Renal pelvis (tissue), 12 donors: ENCODE measurements at places on chromosomes 7 and 10. TPM values are rescaled to one million over a fixed set of nuclear protein-coding genes. Genes with fewer than 3 reads are reported as not detected.

Gene RASSF4
- polyA plus RNA-seq, result 33.9 TPM

GRCh38 chr7:142228537-142229104 is 29.2 kb downstream of the PRSS58 start:
- no peak for DNase-seq

DNA sequence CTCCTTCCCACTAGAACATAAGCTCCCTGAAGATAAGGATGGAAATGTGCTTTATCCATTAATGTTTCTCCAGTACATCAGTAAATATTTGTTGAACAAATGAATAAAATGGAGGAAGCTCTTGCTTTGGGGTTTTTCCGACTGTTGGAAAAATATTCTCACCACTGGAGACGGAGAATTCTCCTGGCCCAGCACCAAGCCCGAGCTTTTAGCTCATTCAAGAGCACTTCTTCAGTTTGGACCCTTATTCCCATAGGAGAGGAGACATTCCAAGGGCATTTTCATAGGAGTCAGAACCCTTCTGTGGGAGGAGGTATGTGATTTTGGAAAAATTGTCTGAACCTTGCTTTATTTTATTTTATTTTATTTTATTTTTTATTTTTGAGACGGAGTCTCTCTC is 21.0 kb downstream of the SUFU start:
- DNase-seq, result no peak

DNA sequence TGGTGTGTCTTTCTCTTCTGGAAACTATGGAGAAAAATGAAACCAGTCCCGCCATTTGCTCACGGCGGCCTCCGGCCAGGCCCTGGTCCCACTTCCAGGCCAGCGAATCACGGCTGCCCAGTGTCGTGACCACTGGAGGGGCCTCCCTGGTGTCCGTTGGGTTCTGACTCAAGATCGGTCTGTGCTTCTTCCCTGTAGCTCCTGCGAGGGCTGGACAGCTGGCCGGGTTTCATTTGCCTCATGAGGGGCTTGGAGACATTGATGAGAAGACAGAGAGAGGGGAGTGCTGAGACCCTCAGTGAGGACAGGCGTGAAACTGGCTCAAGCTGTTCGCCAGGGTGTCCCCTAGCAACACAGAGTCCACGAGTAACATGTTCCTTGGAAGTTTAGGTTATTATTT is 108.6 kb downstream of the ADARB2 start:
- DNase-seq, result no peak

DNA sequence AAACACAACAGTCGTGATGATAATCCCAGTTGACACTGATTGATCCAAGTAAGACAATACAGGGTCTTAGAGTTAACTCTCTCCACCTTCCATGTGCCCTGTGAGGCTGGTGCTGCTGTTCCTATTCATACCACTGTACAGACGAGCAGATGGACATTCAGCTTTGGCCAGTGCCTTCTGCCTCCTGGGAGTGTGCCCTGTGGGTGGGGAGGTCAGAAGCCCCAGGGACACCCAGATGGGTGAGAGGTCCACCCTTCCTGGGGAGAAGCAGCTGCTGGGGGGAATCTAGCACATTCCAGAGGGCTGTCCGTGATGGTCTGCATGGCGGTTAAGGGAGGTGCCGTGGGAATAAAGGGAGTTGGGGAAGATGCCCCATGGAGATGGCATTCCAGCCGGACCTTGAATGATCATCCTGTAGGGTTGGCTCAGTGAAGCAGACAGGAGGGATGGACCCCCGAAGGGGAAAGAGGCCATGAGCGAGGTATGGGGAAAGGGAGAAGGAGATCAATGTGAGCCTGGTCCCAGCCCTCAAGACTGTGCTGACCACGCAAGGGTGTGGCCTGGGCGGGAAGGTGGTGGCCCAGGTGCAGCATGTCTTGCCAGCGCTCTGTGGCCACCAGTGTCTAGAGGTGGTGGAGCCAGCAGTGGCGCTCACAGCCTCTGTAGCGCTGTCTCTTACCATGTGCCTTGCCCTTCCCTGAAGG is 74.0 kb downstream of the ADCY1 start:
- no peak for DNase-seq

Gene FFAR4
- not detected for polyA plus RNA-seq

GRCh38 chr7:43114458-43114780 is 2.0 kb downstream of the HECW1 start:
- no peak for DNase-seq

- DNase-seq, result no peak
Measured at GRCh38 chr7:29033584-29033983, 75.5 kb upstream of the TRIL start.

DNA sequence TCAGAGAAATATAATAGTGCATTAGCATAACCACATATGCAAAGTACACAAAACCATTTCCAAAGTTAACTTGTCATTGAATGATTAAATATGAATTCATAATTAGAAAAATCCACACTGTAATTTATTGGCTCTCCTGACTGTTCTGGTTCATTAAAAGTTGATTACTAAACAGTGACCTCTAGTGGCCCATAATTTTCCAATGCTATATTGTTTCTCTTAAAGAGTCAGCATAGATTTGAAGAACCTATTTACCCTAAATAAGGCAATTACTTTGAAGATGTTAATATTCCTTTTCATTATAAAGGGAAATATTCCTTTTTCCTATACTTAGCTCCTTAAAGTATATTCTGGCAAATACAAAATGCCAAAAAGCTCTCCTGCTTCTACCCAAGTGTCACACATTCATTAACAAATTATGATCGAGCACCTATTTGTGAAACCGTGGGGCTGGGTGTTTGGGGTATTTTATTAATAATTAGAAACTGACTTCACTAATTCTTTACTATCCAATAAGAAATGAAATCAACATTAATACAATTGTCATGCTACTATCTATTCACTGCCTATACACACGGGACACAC is 86.2 kb downstream of the HIBADH start:
- DNase-seq, result peak; percentile 45

DNA sequence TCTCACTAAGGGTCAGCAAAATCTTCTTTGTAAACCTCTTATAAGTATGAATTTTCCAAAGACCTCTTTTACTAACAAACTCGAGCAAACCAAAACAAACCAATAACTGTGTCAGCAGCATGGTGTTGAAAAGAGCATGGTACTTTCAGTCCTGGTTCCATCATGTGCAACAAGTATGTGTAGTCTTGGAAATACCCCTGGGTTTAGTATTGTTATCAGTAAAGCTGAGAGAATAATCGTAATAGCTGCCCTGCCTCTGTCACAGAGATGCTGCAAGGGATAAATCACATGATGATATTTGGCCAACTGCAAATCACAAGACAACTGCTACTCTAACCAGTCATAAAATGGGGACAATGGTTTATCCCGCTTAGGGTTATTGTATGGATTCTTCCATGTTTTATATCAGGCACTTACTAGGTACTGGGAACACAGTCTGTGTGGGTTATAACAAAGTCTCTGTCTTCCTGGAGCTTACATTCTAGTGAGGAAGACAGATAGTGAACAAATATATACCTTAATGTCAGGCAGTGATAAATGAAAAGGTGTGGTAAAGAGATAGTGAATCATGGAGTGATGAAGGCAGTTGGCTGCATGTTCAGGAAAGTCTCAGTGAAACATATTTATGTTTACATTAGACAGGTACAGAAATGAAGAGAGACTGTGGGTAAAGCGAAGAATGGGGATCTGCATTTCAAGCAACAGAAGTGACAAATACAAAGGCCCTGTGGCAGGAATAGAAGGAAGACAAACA is 60.5 kb upstream of the C10orf90 start:
- no peak for DNase-seq

DNA sequence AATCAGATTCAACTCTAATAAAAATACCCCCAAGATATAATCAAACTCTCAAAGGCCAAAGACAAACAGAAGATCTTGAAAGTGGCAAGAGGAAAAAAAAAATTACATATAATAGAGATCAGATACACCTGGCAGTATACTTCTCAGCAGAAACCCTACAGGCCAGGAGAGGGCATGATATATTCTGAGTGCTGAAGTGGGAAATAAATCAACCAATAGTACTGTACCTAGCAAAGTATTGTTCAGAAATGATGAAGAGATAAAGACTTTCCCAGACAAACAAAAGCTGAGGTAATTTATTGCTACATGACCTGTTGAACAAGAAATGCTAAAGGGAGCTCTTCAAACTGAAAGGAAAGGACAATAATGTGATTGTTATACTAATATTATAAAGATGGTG is 291.9 kb downstream of the SH2D4B start:
- DNase-seq, result no peak

DNA sequence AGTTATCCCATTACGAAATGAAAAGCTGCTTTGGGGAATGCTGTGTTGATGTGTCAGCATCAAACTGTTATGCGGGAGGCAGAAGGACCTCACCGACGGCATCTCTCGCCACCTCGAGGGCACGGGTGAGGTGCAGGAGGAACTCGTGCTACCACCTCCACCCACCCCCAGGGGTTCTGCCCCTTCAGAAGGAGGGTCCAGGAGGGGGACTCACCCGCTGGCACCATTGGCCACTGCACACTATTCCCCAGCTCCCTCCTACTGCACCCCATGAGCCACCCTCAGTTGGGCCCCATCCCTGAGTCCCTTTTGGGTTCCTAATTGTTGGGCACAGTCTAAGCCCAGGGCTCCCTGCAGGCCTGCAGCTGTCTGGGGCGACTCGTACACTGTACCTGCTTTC is 236.6 kb downstream of the PTPRN2 start:
- DNase-seq, result no peak

DNA sequence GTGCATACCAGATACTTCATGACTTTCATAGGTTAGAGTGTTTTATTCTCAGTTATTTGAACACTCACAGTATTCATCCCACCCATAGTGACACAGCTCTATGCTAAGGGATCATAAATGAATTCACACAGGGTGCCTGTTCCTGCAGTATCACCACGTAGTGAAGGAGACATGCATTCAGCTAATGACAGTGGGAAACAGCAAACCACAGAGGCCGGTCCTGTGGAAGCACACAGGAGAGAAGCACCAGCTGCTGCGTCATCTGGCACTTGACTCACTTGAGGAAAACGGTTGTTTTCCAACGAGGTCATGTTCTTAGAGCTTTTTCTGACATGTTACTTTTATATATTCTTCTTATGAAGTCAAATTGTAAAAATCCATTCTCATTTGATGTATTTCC is 73.0 kb downstream of the UBE3C start:
- no peak for DNase-seq

Gene RBP3
- polyA plus RNA-seq, result 0.13 TPM

DNA sequence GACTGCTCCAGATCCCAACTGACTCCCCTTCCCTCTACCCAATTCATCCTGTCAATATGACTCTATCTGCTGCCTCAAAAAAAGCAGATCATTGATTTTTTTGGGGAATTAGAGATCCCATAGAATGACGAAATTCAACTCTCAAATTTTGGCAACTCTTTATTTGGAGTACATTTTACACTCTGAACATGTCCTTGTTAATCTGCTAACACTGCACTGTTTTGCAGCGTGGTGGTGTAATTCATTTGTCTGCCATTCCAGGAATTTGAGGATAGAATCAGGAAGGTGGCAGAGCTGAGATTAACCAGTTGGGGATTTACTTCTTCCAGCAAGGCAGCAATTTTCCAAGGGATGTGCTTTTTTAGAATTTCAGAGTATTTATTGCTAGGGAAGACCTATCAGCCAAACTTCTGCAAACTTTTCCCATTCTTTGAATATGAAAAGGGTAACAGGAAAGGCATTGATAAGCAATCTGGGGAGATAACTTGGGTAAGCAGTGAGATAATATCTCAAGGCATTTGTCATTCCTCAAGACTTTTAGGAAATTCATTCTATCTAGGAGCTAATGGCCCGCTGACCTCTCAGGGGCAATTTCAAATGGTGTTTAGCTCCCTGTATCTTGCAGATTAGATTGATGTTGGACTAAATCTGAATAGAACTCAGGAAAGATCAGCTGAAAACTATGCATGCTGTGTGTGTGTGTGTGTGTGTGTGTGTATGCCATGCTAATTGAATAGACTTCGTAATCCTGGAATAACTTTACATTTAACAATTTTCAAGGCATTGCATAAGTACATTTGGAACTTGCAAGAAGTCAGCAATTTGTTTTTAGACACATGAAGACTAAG is 9.7 kb downstream of the BAMBI start:
- DNase-seq, result no peak

GRCh38 chr7:90485734-90486316 is 16.4 kb downstream of the PTTG1IP2 start:
- no peak for DNase-seq

GRCh38 chr7:157177333-157177982 is 38.7 kb downstream of the UBE3C start:
- no peak for DNase-seq

DNA sequence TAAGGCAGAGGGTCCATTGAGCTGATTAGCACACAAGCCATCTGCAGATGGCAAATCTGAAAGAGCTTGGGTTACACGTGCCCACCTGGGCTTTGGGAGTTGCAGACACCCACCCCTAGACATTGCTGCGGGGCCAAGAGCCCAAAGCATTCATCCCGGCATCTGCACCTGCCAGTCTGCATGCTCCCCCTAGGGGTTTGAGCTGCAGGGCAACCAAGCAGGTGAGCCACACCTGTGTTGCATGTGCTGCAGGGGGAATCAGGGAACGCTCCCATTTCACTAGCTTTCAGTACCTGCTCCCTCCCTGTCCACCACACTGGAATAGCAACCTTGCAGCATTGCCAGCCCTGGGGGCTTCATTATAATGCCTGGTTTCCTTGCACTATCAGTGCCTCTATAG is 21.1 kb downstream of the C7orf33 start:
- no peak for DNase-seq

GRCh38 chr7:148524479-148525224 is 65.9 kb upstream of the C7orf33 start:
- no peak for DNase-seq

Gene SPDYE8
- 1.0 TPM for polyA plus RNA-seq

Gene PNLIPRP2
- polyA plus RNA-seq, result not detected

Gene LANCL2
- polyA plus RNA-seq, result 30.5 TPM

DNA sequence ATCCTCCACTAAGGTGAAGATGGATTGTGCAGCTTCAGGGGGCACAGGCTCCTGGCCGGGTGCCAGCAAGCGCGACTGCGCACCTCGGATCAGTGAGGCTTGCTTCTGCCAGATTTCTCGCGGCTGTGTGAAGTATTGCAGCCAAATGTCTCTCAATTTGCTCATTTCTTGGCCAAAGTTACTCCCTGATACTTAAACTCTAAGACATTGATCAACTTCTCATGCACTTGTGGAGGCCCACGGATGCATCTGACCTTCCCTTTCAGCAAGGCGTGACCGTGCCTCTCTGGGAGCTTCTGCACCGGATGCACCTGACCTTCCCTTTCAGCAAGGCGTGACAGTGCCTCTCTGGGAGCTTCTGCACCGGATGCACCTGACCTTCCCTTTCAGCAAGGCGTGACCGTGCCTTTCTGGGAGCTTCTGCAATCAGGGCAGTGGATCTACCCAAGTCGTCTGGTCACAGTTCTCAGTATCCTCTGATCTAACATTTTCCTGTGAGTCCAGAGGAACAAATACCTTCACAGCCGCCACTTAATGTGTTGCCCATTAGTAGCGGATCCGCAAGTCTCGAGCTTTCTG is 248.3 kb downstream of the ADARB2 start:
- no peak for DNase-seq
